ENCODE measurements at places on chromosomes 13 and 19.

- DNase-seq: no peak
Observed at GRCh38 chr13:29509999-29510589, 85.4 kb downstream of the SLC7A1 start.

- no peak for DNase-seq
Observed at GRCh38 chr13:31605076-31605860, 134.1 kb upstream of the RXFP2 start.

DNA sequence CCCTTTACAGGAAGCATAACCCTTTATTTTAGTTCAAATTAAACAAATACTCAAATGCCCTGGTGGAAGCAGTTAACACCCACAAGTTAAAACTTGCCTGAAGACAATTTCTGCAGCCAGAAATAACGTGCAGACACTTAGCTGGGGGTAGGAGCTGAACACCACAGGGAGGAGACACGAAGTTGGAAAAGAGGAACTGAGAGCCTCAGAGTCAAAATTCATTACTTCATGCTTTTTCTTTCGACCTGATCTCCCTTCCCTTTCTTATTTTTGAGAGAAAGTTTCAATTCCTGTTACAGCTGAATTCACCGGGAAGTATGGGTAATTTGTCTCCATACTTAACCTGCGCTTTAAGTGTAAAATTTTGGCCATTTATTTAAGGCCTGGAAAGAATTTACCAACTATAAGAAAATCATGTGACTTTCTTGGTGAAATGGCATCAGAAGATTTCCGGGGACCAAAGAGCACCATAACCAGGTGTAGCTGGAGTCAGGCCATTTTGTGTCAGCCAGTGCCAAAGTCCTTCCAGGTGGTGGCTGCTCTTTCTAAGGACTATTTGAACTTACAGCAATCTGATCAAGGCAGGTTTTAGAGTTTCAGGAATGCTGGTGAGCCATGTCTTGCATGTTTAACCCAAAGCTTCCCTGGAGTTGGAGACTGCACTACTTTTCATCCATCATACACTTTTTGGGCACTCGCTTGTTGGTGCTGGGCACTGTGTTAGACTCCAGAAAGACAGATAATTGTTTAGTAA is 46.5 kb upstream of the RCBTB2 start:
- no peak for DNase-seq

GRCh38 chr19:40567750-40568494 is 8.8 kb upstream of the SHKBP1 start:
- DNase-seq: no peak

Data from NCI-H510A (cell line).